ENCODE measurements at places on chromosomes 6 and 20.

DNA sequence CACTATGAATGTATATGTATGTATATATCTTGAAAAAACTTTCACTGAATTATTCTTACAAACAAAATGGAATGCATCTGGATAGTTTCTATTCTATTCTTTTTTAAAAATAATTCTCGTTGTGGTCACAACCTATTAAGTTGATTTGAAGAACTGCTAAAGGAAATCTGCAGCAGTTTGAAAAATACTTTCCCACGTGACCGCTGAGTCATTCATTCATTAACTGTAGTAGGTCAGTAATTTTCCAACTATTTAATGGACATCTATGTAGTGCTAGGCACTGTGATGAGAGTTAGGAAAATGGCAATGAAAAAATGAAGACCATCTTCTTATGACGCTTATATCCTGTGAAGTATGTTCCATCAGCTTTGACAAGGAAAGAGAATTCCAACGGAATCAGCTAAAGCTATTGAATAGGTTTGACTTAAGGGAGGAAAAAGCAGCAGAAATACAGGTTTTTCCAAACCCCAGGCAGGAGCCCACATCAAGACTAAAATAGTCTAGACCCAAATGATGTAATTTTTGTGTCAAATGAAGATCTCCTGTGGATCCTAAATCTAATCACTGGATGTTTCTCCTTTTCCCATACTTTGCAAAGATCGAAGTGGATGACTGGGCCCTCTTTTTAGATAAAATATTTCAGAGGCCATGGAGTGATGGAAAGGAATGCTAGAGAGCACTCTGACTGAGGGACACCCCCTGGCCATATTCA lies 4.1 kb upstream of the EFHC1 start:
- DNase-seq, result no peak

- DNase-seq, result peak; percentile 67
Measured at GRCh38 chr6:7673063-7673536, 52.8 kb upstream of the BMP6 start.

DNA sequence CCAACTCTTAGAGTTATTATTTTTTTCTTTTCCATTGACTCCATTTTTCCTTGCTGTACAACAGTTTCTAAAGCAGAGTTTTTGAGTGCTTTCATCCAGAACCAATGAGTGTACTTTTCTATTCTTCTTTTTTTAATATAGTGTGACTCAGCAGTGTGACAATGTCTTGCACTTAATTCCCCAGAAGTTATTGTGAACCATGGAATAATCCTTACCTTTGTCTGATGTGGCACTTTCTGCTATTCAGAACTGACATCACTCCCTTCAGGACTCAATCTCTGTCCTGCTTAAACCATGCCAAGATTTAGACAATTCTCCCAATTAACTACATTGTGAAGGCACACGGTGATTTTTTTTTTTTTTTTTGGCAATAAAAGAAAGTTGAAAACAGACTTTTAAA lies 41.5 kb downstream of the GRIK2 start:
- DNase-seq, result no peak

GRCh38 chr20:56348305-56348693 lies 10.5 kb upstream of the FAM210B start:
- DNase-seq, result no peak

- no peak for DNase-seq
Measured at GRCh38 chr6:7112741-7113313, 5.1 kb downstream of the RREB1 start.

GRCh38 chr6:20918868-20919267 lies 384.6 kb downstream of the CDKAL1 start:
- no peak for DNase-seq

DNA sequence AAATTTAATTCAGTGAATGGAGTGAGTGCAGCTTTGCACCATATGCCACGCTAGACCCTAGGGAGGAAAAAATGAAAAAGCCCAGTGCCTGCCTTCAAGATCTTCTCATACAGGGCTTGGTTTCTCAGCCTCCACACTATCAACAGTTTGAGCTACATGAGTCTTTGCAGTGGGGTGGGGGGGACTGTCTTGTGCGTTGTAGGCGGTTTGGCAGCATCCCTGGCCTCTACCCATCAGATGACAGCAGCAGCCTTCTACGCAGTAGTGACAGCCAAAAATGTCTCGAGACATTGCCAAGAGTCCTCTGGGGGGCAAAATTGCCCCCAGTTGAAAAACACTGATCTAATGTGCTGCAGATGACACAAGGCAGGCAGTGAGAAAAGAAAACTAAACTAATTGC lies 6.2 kb downstream of the CDH22 start:
- no peak for DNase-seq

GRCh38 chr6:52910091-52910490 lies 593 bp upstream of the GSTA3 start:
- no peak for DNase-seq

DNA sequence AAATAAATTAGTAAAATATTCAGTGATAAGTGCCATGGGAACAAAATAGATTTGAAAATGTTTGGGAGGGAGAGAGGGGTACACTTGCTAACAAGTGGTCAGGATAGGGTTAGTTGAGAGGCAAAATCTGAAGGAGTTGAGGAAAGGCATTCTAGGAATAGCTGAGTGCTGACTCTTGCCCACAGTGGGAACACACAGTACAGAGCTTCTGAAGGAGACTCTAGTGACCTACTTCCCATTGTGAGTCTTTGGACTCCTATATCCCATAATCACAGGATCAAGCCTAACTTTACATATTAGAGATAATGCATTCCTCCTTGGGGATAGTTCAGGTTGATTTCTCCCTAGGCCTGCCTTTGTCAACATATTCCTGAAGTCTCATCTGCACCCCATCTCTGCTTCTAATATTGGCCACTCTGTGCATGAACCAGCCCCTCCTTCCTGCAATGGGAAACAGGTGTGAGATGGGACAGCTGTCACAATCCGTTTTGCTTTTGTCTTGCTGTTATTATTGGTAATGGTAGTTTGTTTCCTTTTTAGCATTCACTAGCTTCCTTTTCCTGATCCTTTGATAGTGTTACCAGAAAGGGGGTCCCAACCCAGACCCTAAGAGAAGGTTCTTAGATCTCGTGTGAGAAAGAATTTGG lies 2.6 kb upstream of the TRIM38 start:
- DNase-seq, result no peak

DNA sequence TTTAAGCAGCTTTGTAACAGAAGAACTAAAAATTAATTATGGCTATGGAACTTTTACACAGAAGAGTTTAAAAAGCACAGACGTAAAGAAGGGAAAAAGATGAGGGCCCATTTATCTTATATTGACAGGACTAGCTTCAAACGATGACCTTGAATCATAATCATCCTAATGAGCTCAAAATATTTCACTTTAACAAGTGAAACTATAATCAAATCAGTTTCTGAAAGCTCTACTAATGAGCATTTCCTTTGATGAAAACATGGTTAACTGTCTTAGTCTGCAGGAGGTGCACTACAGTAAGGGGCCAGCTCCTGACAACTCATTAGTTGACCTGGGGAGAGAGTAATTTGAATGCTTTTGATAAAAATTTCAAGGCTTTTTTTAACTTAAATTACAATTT lies 228.0 kb upstream of the DEFB112 start:
- DNase-seq, result no peak

GRCh38 chr6:2385471-2385983 lies 140.1 kb upstream of the GMDS start:
- DNase-seq, result no peak

- no peak for DNase-seq
Measured at GRCh38 chr6:43689421-43689820, 1.8 kb upstream of the MRPS18A start.

DNA sequence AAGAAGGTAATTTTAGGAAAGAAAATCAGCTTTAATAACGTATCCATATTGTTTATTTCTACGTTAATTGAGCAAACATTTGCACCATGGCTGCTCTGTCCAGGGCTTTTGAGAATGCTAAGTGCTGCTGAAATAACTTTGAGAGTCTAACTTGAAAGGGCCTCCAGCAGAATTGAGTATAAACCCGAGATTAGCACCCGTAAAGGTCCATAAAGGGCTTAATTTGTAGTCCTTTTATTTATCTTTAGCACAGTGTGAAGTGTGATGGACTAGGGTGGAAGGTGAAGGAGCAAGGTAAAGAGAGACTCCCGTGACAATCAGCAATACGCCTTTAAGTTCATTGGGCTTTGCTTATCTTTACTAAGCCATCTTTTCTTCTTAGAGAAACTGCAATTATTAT lies 77.7 kb upstream of the SUPT3H start:
- DNase-seq, result no peak

GRCh38 chr20:57250607-57251343 lies 15.7 kb downstream of the BMP7 start:
- DNase-seq, result no peak

DNA sequence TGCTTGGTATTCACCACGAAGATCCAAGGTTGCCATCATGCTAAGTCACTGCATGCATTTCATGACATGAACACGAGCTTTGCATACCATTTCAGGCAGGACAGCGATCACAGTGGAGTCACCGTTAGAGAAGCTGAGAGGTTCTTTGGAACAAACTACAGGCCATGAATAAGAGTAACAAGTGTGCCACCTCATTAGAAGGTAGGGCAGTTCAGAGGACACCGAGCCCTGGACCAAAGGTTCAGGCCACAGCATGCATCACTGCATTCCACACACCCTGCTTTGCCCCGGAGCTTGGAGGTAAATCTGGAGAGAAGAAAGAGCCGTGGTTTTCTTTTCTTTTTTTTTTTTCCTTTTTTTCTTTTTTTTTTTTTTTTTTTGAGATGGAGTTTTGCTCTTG lies 66.9 kb upstream of the CDH4 start:
- DNase-seq, result no peak

DNA sequence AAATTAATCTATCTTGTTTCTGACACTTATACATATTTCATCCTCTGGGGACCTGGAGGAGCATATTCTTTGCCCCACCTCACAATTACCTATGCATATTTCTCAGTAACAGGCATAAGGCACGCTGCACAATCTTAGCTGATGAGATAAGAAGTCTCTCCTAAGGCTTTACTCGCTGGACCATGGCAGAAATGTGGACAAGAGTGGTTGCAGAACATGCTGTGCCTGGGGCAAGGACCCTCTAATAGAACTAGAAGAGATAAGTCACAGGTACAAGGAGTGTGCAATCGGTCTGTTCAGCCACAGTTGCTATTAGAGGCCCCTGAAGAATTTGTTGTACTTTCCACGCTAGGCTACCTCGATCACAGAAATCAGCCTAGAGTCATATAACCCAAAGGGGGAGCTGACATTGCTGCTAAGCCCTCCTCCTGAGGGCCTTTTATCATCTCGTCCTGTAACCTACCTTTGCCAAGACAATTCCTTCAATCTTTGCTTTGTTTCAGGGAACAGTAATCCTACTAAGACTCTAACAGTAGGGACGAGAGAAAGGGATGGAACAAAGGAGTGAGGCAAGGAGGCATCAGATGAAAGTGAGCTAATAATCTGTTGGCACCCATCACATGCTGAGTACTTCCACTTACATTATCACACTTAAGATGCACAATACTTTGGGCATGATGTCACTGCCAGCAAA lies 16.1 kb upstream of the DEFB129 start:
- DNase-seq, result no peak

DNA sequence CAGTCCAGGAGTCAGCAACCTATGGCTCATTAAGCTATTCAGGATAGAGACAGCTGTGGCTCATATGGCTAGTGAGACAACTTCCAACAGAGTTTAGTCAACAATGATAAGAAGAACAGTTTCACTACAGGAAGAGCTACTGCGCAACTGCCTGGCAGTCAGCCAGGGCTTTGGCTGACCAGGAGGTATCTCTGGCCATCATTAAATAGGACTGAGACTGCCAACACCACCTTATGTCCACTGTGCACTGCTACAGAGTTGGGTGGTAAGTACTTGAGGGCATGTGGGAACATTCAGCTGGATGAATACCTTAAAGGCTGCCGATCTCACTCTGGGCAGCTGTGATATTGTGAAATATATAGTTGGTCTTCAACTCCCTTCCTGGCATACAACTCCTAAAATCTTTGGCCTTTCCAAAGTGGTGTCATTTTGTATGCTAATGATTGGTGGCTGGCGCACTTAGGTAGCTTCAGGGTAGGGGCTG lies 52.2 kb upstream of the FAM83C start:
- no peak for DNase-seq

- DNase-seq, result no peak
Measured at GRCh38 chr20:5526516-5526915, 209.8 kb upstream of the PROKR2 start.

DNA sequence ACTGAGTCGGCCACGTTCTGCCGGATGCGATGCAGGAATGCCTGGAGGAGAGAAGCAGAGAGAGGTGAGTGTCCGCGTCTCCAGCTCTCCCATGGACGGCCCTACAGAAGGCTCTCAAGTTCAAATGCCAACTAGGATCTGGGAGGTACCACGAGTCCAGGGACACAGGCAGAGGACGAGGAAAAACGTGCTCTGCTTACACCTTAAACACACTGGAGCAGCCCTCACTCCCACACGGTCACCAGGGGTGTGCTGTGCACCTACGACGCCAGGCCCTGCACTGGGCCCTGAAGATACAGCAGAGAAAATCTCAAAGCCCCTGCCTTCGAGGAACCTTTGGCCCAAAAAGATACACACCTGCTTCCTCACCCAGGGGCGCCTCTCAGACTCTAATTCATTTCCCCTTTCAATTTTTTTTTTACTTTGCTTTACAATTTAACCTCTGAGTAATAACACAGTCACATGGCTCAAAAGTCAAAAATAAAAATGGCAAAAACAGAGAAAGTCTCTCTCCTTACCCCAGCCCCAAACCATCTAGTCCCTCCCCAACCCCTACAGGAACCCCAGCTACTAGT lies 79.9 kb downstream of the PREX1 start:
- no peak for DNase-seq

DNA sequence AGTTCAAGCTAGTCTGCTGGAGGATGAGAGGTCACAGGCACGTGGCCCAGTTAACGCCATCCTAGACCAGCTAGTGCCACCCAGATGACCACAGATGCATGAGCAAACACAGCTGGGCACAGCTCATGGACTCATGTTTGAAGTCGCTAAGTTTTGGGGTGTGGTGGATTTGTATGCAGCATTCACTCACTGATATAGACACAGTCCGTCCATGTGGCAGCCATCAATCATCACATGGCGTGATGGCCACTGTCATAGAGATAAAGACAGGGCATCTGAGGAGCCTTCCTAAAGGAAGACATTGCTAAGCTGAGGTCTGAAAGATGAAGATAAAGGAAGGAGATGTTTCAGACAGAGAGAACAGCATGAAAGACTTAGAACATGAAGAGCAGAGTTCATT lies 154.4 kb upstream of the JAG1 start:
- DNase-seq, result no peak
